ENCODE measurements at places on chromosomes 16 and 17.
A peak's percentile ranks its signal among the peaks of the same experiment; 100 is the strongest.

DNA sequence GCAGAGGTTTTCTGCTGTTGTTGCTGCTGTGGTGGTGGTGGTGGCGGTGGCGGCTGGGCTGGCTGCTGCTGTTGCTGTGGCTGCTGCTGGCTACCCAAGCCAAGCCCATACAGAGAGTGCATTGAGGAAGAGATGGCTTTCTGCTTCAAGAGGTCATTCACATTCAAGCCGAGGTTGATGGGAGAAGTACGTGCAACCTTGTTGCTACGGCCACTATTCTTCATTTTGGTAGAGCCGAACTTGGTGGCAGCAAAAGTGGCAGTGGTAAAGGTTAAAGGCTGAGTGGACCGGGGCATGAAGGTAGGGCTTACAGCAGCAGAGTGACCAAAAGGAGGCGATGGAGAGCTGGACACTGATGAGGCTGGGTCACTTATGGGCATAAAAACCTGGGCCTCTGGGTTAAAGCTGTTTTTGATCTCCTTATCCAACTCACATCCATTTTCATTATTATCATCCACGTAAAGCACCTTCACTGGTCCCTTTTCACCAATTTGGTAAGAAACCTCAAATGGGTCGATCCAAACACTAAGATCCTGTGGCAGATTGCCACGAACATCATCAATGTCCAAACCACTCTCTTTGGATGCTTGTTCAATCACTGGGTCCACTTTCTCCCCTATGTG is 2.8 kb downstream of the TOB1 start:
- peak; percentile 65 for DNase-seq
- no peaks in the 10 kb centered on the region for H3K27me3 ChIP-seq
- H3K4me1 ChIP-seq = peaks cover 26% of the 10 kb centered on the region
- peaks cover 11% of the 10 kb centered on the region for H3K36me3 ChIP-seq
- peak overlapping the region; percentile 96 for H3K4me3 ChIP-seq
- no peak overlapping the region for H3K27ac ChIP-seq

- H3K4me3 ChIP-seq = no peak overlapping the region
- no peak overlapping the region for H3K27ac ChIP-seq
- no peaks in the 10 kb centered on the region for H3K27me3 ChIP-seq
- peaks cover 31% of the 10 kb centered on the region for H3K36me3 ChIP-seq
- no peaks in the 10 kb centered on the region for H3K4me1 ChIP-seq
Observed at GRCh38 chr16:84079664-84080063, 37.1 kb upstream of the SLC38A8 start.

DNA sequence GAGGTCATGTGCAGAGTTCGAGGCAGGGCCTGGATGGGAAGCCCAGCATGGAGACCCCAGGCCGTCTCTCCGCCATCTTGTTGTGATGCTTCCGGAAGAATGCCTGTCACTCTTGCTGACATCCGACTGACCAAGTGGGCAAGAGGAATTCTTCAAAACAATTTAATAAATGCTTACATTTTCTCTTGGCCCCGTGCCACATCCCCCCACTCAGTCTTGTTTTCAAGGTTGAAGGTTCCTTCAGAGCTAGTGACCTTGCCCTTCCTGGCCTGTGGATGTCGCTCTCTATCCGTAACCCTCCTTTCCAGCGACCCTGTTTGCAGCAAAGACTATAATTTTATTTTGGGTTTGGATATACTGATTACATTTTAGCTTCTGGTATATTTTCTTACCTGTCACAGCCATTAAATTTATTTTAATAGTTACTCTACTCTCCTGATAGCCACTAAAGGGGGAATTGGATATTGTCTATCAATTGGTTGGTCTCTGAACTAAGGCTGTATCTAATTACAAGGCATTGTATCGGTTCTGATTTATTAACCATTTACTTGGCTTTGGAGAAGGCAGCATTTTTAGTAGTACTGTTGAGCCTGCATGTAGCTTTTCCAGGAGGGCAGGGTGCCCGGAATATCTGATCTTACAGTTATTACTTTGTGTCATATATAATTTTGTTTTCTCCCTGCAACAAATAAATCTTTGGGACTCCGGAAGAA is 264.5 kb downstream of the WWOX start:
- H3K27ac ChIP-seq = no peak overlapping the region
- no peaks in the 10 kb centered on the region for H3K36me3 ChIP-seq
- peaks cover 4% of the 10 kb centered on the region for H3K4me1 ChIP-seq
- no peaks in the 10 kb centered on the region for H3K27me3 ChIP-seq

DNA sequence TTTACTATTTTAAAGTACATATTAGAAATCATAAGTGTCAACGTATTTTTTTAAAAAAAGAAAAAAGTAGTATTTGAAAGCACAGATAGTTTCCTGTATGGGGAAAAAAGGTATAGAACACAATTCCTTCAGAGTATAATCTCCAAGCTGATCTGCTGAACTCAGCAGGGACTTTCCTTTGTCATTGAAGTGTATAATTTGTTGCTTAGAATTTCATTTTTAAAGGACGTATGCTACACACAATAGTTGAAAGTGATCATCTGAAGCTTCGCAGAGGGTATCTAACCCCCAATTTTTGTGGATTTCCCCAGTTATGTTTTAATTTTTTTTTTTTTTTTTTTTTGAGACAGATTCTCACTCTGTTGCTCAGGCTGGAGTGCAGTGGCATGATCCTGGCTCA is 20.2 kb upstream of the MAPT start:
- H3K4me1 ChIP-seq = peaks cover 8% of the 10 kb centered on the region
- H3K36me3 ChIP-seq = no peaks in the 10 kb centered on the region
- peaks cover 10% of the 10 kb centered on the region for H3K27me3 ChIP-seq
- no peak overlapping the region for H3K4me3 ChIP-seq
- DNase-seq = no peak

- no peak for DNase-seq
- H3K27ac ChIP-seq = no peak overlapping the region
- H3K27me3 ChIP-seq = no peaks in the 10 kb centered on the region
- H3K4me1 ChIP-seq = peaks cover 11% of the 10 kb centered on the region
- H3K4me3 ChIP-seq = no peak overlapping the region
- H3K36me3 ChIP-seq = no peaks in the 10 kb centered on the region
Observed at GRCh38 chr16:80081846-80082245, 458.9 kb upstream of the DYNLRB2 start.

DNA sequence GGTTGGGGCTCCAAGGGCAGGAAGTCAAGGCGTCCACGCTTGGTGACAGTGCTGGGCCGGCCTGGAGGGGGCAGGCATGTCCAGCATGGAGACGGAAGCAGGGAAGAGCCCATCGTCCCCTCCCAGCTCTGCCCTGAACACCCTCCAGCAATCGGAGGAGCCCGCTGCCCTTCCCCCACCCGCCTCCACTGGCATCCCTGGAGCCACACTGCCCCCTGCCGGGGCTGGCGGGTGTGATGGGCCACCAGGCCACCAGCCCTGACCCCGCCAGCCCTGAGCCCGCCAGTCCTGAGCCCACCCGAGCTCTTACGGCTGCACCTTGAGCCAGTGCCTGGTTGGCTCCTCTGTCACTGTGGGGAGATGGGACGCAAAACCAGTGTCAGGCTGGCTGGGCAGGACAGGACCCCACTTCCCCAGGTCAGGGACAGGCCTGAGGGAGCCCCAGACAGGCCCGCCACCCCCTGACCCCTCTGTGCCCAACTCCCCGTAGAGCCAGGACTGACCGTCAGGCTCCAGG is 4.1 kb upstream of the CDH15 start:
- DNase-seq = peak; percentile 97
- no peaks in the 10 kb centered on the region for H3K36me3 ChIP-seq
- peaks cover 6% of the 10 kb centered on the region for H3K4me1 ChIP-seq
